ENCODE measurements at places on chromosomes 4 and X.

DNA sequence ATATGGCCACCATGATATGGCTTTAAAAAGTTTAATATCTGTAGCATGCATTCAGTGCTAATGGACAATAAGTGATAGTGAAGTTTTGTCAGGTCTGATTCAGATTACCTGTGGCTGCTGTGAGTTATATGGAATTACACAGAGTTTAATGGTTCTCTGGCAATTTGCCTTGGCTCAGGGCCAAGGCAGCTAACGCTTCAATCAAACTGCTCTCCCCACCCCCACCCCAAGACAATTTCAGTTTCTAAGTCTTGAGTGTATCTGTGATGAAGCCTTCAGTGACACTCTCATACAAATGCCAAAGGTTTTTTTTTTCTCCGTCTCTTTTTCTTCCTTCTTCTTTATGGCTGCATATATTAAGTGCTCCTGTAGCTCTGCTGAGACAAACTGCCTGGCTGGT is 106.6 kb downstream of the SHROOM4 start:
- DNase-seq, result no peak

DNA sequence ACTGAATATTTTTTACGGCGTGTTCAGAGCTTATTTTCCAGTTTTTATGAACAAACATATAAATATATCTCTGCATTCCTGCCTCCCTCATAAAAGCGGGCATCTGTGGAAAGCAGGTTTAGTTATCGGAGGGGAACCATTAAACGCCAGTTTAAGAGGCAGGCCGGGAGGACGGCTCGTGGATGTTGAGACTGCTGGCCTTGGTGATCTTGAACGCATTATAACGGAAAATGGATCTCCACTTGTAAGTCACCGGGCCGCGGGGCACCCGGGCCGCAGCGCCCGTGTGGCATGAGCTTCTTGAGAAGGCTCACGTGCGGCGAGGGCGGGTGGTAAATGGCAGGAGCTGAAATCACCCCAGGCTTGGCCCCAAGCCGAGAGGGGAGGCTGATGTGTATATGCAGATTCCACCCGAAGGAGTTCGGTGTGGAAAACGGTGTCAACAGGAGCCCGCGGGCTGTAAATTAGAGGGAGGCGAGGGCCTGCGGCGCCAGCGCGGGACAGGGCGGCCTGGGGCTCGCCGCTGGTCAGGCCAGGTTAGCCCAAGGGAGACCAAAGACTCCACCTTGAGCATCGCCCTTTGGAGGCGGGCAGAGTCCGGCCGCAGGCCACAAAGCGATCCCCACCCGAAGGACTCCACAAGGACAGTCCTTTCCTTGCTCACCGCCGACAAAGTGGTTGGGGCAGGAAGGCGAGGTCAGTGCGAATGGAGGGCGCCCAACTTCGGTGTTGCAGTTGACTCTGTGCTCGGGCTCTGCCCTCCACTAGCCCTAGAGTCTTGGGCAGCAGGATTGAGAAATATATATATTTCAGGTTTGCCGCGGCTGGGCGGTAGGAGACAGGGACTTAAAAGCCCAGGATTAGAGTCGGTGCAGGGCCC is 1.3 kb upstream of the HAND2 start:
- DNase-seq, result no peak

DNA sequence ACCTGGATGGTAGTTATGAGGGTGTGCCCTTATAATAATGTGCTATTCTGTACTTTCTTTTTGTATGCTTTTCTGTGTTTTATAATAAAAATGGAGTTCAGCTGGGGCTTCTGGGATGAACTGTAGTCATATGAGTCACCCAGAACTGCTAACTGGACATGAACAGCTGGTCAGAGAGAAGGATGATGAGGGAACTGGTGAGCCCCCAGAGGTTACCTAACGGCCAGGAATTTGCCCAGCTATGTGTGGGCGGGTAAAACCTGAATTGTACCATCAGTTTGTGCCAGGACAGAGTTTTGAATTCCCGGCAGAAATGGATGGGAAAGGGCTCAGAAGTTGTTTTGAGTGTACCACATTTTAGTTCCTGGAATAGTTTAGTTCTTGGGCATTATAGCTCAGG is 138.0 kb upstream of the USP9X start:
- no peak for DNase-seq

- DNase-seq, result peak; percentile 79
These were observed 1.6 kb upstream of the IDUA start for GRCh38 chr4:985123-985830.

GRCh38 chr4:169037506-169037905 is 27.5 kb upstream of the CBR4 start:
- no peak for DNase-seq

GRCh38 chr4:76197971-76198410 is 15.6 kb downstream of the SCARB2 start:
- DNase-seq, result no peak

DNA sequence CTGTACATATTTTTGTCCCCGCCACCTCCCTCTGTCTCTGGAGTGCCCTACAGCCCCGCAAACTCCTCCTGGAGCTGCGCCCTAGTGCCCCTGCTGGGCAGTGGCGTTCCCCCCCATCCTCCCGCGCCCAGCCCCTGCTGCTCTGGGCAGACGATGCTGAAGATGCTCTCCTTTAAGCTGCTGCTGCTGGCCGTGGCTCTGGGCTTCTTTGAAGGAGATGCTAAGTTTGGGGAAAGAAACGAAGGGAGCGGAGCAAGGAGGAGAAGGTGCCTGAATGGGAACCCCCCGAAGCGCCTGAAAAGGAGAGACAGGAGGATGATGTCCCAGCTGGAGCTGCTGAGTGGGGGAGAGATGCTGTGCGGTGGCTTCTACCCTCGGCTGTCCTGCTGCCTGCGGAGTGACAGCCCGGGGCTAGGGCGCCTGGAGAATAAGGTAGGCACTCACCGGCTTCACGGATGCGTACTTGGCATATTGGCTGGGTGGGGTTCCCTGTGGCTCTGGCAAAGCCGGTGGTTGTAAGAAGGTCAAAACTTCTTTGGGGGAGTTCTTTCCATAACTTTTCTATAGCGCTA is 653 bp downstream of the HHIP start:
- no peak for DNase-seq

- no peak for DNase-seq
These were observed 243.3 kb downstream of the CBR4 start for GRCh38 chr4:168766604-168767316.

DNA sequence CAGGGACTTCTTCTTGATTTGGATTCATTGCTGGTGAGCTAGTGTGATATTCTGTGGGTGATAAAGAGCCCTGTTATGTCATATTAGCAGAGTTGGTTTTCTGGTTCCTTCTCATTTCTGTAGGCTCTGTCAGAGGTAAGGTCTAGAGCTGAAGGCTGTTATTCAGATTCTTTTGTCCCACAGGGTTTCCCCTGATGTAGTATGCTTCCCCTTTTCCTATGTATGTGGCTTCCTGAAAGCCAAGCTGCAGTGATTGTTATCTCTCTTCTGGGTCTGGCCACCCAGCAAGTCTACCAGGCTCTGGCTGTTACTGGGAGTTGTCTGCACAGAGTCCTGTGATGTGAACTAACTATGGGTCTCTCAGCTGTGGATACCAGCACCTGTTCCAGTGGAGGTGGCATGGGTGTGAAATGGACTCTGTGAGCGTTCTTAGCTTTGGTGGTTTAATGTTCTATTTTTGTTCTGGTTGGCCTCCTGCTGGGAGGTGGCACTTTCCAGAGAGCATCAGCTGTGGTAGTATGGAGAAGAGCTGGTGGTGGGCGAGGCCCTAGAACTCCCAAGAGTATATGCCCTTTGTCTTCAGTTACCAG is 373.7 kb downstream of the AR start:
- no peak for DNase-seq

DNA sequence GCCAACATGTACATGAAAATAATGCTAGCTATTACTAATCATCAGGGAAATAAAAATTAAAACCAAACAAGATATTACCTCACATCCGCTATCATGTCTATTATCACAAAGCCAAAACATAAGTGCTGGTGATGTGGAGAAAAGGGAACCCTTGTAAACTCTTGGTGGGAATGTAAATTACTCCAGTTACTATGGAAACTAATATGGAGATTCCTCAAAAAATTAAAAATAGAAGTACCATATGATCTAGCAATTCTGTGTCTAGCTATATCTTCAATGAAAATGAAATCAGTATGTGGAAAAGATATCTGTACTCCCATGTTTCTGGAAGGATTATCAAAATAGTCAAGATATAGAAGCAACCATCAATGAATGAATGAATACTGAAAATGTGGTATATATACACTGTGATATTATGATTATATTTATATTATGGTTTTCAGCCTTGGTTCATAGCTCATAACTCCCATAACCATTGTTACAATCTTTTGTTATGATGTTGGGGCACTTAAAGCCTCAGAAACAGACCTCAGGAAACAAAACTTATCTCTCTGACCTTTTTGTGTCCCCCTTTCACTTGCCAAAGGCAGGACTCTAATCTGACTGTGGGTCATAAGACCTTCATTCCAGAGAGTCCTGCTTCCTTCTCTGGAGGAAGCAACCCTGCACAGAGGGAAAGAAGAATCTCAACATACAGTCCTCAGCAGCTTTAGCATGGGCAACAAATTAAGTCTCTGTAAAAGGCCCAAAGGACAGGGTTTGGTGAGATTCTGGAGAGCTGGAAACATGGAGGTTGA is 933.2 kb downstream of the ADGRL3 start:
- DNase-seq, result no peak

- no peak for DNase-seq
These were observed 593 bp downstream of the NPY1R start for GRCh38 chr4:163331629-163332376.

DNA sequence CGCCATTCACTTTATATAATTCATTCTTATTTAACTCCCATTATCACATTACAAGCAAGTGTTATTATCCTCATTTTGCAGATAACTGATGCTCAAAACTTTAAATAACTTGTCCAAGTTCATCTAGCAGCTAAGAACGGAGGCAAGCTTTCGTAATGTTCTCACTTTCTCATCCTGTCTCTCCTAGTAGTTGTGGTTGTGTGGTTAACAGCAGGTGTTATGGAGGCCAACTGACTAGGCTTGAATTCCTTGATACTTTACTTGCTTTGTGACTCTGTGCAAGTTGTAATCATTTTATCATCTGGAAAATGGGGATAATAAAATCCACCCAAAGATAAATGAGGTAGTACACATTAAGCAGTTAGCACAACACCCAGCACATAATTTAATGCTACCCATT is 109.9 kb upstream of the PTPN13 start:
- no peak for DNase-seq

- DNase-seq, result peak; percentile 81
These were observed 19.9 kb upstream of the MXD4 start for GRCh38 chr4:2281575-2282343.

- DNase-seq, result no peak
These were observed 10.7 kb downstream of the SGMS2 start for GRCh38 chr4:107835406-107835805.

- DNase-seq, result peak; percentile 38
These were observed 62.8 kb downstream of the PPP1R2C start for GRCh38 chrX:42714981-42715700.

- no peak for DNase-seq
These were observed 38.8 kb upstream of the IGFBP7 start for GRCh38 chr4:57148831-57149505.

- no peak for DNase-seq
These were observed 74.6 kb downstream of the MXRA5 start for GRCh38 chrX:3271834-3272186.

GRCh38 chr4:120540625-120541024 is 381.9 kb downstream of the PRDM5 start:
- no peak for DNase-seq

DNA sequence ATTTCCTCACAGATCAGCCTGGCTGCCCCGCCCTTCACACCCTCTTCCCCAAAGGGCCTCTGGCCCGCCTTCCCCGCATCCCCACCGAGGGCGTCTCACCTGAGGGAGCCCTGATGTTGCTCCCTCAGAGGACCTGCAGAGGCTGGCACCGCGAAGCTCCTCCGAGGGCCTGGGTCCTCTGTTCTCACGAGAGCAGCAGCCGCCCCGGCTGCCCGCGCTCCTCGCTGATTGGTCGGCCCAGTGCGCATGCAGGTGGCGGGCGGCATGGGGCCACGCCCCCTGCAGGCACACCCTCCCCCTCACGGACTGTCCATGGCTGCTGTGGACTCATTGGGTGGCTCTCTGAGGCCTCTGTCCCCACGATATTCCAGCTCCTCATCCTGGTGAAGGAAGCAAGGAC is at the start of gene FAM9C:
TSS of gene FAM9C (minus strand) at position 180 of the 400 bp plus-strand sequence. CDS start 831 bp downstream, outside the sequence.
- DNase-seq, result no peak

GRCh38 chr4:17142232-17142711 is 243.8 kb upstream of the LDB2 start:
- DNase-seq, result no peak

- DNase-seq, result no peak
These were observed 241.3 kb downstream of the NR3C2 start for GRCh38 chr4:148200960-148201359.

GRCh38 chr4:125526420-125526819 is 211.7 kb downstream of the FAT4 start:
- DNase-seq, result no peak

DNA sequence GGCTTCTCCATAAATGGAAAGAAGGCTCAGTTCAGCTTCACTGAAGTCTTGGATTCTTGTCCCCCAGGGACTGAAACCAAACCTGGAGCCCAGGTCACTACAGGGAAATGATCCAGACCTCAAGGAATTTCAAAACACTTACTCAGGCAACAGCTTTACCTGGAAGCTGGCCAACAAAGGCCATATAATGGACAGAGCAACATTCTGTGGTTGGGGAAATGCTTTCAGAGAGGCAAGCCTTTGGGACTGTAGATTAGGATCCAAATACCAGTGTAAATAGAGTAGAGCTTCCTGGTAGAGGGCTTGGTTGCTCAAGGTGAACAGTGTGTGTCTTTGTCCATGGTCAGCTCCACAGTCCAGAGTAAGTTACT is 57.0 kb upstream of the PROM1 start:
- DNase-seq, result no peak

DNA sequence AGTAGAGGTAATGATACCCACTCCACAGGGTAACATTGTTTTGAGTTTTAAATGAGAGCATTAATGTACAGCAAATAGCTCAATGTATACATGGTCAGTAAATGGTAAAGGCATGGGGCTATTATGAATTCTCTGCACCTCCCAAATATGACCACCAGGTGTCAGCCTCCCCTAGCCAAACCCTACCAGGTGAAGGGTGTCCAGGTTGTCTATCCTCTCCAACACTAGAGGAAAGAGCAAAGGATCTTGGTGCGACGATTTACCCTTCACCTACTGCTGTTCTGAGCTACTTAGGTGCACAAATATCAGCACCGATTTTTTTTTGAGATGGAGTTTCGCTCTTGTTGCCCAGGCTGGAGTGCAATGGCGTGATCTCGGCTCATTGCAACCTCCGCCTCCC is 26.5 kb upstream of the XIAP start:
- peak; percentile 51 for DNase-seq

- no peak for DNase-seq
These were observed 744.1 kb downstream of the STIM2 start for GRCh38 chr4:27604692-27605091.

- DNase-seq, result no peak
These were observed 1124.1 kb downstream of the ADGRL3 start for GRCh38 chr4:62324215-62324614.

- DNase-seq, result no peak
These were observed 237.9 kb downstream of the ARHGAP10 start for GRCh38 chr4:147969573-147970385.

GRCh38 chr4:38322714-38323113 is 341.3 kb upstream of the KLF3 start:
- no peak for DNase-seq

Data from activated T-cell treated with anti-CD3 and anti-CD28 coated beads, Interleukin-2, amount 50 U/mL, for 1 hour (primary cell).